ENCODE measurements at places on chromosomes 2 and 18. TPM values are rescaled to one million over a fixed set of nuclear protein-coding genes. Genes with fewer than 3 reads are reported as not detected.

The PARD6G gene
- polyA plus RNA-seq: 15.9 TPM

The CAVIN2 gene
- polyA plus RNA-seq: 6.5 TPM

The ASXL3 gene
- 0.02 TPM for polyA plus RNA-seq

The PSME4 gene
- 18.9 TPM for polyA plus RNA-seq

The GLI2 gene
- polyA plus RNA-seq: 0.31 TPM

All from esophagus (tissue), 2 donors.